Activated naive CD4-positive, alpha-beta T cell treated with Interleukin-2 at 50 U/mL for 16 hours (primary cell): ENCODE measurements at places on chromosomes 11 and 22.

GRCh38 chr22:35306350-35306967 is 6.8 kb downstream of the TOM1 start:
- DNase-seq = no peak

- peak; percentile 28 for DNase-seq
These were observed 151.6 kb upstream of the MTMR2 start for GRCh38 chr11:96075532-96075959.

GRCh38 chr11:74081428-74081827 is 72.5 kb upstream of the UCP3 start:
- no peak for DNase-seq

GRCh38 chr11:97234016-97234415 is 844.2 kb downstream of the JRKL start:
- no peak for DNase-seq

DNA sequence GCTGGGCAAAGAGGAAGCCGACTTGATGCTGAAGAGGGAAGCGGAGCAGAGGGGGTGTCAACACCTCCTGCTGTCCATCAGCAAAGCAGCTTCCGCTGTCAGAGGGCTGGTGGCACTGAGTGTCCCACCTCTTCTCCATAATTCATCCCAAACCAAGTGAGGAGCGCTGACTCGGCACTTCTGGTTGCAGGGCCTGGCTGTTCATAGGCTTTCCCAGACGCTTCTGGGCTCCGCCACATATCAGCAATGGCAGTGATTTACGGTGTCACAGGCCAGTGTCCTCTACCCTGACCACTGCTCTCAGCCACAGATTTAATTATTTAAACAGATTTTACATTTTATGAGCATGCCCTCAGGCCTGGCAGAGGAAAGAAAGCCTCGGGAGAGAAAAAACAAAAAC is 70.1 kb upstream of the TENM4 start:
- DNase-seq = no peak

DNA sequence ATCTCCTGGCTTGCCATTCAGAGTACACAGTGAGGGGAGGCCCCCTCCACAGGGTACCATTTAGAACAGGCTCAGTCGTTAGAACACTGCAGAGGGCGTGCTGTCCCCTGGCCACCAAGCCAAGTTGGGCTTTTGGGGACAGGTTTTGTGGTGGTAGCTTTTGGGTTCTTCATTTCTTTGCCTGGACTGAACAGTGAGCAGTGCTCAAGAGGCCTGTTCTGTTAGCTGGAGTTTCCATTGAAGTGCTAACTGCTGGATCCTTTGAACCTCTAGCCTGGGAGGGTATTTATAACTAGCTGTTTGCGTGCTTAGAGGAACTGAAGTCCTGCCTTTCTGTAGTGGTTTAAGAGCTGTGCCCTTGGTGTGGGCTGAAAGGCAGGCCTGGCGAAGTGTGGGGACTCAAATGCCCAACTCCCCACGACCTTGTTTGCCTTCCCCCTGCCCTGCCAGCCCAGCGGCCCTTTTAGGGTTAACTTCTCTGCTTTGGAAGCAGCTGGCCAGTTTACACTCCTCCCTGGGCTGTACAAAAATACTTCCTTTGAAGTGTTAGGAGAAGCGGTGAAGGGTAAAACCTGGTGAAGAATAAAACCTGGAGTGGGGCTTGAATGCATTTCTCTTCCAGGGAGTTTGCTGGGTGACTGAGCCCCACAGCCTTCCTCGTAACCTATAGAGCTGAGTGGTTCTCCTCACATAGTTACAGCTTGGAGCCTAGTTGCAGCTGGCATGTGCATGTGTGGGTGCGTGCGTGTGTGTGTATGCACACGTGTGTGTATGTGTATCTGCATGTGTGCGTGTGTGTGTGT is 34.6 kb downstream of the ZNRF3 start:
- DNase-seq = no peak

GRCh38 chr22:32849501-32849900 is 48.0 kb downstream of the TIMP3 start:
- no peak for DNase-seq

DNA sequence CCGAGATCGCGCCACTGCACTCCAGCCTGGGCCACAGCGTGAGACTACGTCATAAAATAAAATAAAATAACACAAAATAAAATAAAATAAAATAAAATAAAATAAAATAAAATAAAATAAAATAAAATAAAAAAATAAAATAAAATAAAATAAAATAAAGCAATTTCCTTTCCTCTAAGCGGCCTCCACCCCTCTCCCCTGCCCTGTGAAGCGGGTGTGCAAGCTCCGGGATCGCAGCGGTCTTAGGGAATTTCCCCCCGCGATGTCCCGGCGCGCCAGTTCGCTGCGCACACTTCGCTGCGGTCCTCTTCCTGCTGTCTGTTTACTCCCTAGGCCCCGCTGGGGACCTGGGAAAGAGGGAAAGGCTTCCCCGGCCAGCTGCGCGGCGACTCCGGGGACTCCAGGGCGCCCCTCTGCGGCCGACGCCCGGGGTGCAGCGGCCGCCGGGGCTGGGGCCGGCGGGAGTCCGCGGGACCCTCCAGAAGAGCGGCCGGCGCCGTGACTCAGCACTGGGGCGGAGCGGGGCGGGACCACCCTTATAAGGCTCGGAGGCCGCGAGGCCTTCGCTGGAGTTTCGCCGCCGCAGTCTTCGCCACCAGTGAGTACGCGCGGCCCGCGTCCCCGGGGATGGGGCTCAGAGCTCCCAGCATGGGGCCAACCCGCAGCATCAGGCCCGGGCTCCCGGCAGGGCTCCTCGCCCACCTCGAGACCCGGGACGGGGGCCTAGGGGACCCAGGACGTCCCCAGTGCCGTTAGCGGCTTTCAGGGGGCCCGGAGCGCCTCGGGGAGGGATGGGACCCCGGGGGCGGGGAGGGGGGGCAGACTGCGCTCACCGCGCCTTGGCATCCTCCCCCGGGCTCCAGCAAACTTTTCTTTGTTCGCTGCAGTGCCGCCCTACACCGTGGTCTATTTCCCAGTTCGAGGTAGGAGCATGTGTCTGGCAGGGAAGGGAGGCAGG is at the start of gene GSTP1:
GSTP1 (plus strand) TSS at position 566 of the 958 bp plus-strand sequence; CDS start at position 598, 32 bp downstream.
- peak; percentile 84 for DNase-seq

- DNase-seq = no peak
These were observed 13.6 kb upstream of the EED start for GRCh38 chr11:86230921-86231434.

DNA sequence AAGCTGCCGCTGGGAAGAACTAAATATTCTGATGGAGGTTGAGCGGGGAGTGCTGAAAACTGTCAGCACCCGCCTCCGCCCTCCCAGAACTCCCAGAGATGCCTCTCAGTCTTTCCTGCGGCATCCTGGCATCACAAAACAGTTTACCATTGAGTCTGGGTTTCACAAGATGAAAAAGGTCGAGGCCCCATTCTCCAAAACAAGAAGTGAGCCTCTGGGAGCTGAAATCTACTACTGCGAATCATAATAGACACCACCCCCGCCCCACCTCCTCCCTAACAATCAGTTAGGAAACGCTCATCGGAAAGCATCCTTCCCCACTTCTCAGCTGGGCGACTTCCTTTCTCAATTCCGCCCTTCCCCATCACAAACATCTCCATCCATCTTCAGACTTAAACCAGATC is 1.0 kb downstream of the SUN2 start:
- peak; percentile 45 for DNase-seq

DNA sequence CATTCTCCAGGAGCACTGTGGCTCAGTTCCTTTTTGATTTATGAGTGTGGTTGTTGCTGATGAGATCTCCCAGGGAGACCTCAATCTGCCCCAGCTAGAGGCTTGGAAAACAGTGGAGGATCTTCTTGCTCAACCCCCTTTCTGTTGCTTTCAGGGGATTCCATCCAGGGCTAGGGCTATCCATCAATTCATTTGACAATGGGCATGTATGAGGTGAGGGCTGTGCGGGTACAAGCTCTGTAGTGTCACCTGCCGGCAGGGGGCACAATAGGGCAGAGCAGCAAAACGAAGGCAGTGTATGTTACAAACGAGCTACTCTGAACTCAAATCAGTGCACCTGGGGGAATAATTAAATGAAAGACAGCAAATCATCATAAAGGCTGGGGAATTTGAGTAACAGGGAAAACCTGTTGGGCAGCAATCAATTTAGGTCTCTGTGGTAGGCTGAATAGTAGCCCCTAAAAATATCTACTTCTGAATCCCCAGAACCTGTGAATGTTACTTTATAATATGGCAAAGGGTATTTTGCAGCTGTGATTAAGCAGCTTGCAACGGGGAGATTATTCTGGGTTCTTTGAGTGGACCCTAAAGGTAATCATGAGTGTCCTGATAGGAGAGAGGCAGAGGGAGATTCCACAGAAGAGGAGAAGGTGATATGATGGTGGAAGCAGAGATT is 170.3 kb upstream of the ZBED5 start:
- DNase-seq = peak; percentile 75

GRCh38 chr11:6414874-6415328 is 4.0 kb downstream of the APBB1 start:
- no peak for DNase-seq

GRCh38 chr11:114397349-114397982 is 2.8 kb downstream of the C11orf71 start:
- no peak for DNase-seq

DNA sequence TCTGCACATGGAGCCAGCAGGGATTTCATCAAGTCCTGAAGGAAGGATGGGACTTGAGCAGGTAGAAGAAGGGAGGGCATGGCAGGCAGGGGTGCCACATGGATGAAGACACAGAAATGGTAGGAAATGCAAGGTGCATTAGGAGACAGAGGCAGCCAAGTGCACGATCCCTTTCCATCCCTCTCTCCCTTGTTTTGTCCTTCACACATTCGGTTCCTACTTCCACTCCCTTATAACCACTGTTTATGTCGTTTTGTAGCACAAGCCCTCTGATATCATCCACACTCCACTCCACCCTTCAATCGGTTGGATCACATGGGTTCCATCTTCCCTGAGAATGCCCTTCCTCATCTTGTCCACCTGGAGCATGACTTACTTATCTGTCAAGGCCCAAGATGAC is 35.2 kb downstream of the IFT27 start:
- DNase-seq = no peak

DNA sequence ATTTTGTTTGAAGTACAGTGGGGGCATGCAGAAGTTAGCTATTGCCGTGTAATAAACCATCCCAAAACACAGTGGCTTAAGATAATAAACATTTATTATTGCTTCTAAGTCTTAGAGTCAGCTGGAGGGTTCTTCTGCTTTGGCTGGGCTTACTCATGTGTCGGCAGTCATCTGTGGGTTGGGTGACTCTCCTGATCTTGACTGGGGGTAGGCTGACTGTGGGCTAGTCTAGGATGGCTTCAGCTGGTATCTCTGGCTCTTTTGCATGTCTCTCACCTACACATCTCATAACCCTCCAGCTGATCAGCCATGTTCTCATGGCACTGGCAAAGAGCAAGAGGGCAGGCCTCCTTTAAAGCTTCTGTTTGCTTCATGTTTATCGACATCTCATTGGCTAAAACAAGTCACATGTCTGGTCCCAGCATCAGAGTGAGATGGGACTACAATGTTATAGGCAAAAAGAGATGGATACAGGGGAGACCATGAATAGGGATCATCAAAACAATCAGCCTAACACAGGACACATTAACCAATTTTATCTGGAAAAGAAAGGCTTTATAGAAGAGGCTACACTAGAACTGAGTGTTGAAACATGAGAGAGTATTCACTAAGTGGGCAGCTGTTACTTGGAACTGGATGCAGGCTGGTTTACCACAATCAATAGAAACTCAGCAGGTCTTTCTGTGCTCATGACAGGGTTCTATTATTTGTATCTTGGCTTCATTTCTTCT is 5.1 kb downstream of the LRRC51 start:
- DNase-seq = no peak

- DNase-seq = no peak
These were observed 624.7 kb downstream of the BUD13 start for GRCh38 chr11:116148056-116148455.

DNA sequence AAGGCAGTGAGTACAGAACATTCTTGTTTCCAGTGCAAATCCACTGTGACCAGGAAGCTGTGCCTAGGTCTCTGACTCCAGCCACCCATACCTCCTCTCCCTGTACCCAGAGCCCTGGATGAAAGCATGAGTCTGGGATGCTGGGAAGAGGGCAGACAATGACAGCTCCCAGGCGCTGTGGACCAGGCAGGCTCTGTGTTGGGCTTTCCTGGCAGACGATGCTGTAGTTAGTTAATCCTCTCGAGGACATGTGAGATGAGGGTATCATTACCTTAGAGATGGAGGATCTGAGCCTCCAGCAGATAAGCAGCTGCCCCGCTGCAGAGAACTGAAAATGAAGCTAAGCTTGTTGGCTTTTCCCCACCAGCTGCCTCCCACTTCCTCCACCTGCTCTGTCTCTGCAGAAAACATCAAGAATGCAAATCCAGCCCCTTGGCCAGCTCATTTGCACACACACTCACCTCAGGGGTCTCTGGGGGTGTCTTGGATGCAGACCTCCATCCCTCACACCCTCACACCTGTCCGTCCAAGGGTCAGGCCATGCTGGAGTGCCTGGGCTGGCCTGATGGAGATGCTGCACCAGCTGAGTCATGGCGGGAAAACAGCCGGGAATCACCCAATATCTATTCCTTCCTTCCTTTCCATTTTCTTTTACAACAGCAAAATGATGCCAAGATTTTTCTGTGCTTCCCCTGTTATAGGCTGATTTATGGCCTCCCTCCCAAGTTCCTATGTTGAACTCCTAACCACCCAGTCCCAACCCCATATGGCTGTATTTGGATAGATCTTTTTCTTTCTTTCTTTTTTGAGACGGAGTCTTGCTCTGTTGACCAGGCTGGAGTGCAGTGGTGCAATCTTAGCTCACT is 94.9 kb upstream of the SEPTIN5 start:
- no peak for DNase-seq

DNA sequence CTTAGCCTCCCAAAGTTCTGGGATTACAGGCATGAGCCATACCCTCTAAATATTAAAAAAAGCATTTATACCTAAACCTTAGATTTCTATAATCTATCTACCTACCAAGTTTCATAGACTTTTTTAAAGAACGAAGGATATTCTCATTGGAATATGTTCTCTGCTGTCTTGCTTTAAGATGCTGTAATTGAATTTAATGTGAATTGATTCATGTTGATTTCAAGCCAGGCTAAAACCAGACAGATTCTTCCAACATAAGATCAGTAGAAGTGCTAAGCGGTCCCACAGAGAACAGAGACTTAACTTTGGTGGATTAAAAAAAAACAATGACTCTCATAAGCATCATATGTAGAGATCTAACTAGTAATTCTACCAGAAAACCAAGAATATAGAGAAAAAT is 14.2 kb downstream of the KREMEN1 start:
- DNase-seq = no peak

GRCh38 chr11:110606415-110606814 is 105.8 kb downstream of the ARHGAP20 start:
- DNase-seq = no peak

DNA sequence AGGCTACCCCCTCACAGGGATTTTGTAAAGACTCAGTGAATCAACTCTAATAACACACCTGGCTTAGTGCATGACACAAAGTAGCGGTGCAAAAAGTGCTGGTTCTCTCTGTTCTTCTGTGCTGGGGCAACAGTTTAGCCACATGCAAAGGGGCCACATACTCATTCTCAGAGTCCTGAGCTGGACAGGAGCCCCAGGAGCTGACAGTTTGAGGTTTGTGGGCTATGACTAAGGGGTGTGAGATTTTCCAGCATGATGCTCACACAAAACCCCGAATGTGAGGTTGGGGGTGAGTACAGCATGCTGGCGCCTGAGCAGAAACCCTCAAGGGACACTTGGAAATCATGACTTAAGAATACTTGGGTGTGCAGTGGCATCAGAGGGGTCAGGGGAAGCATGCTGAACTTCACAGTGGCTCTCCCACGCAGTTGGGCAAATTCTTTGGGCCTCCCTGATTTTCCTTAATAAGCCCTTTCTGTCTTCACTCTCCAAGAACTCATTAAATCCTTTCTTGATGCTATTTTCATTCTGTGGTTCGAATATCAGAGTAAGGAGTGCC is 31.0 kb downstream of the TMPRSS5 start:
- no peak for DNase-seq
